ENCODE measurements at places on chromosomes 1 and 21. TPM values are rescaled to one million over a fixed set of nuclear protein-coding genes. Genes with fewer than 3 reads are reported as not detected.

KRTAP21-2 gene
- not detected for total RNA-seq

AMY1B gene
- total RNA-seq: not detected

SPRR2G gene
- not detected for total RNA-seq

ATG4C gene
- total RNA-seq: 4.4 TPM

ITLN2 gene
- not detected for total RNA-seq

GRCh38 chr1:33460947-33461629, 11.4 kb upstream of the ZSCAN20 start:
- DNase-seq: no peak
- peaks cover 26% of the 10 kb centered on the region for H3K4me1 ChIP-seq
- H3K4me3 ChIP-seq: no peak overlapping the region
- no peak overlapping the region for H3K27ac ChIP-seq

DNA sequence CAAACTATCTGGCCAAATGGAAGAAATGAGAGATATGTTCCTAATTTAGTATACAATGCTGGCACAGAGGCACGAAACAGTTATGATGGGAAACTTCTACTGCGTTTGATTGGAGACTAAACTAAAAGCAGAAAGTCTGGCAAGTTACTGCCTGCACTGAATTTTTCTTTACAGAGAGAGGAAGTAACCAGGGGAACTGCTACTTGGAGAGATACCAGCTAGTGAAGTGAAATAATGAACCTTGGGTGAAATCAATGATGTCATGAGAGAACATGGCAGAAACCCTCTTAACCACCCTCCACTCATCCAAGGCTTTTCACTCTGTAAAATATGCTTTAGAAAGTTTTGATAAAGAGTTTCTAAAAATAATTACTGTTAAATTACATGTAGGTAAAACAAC, 29.3 kb downstream of the NIBAN1 start:
- no peaks in the 10 kb centered on the region for H3K27me3 ChIP-seq
- H3K4me1 ChIP-seq: peaks cover 7% of the 10 kb centered on the region
- H3K36me3 ChIP-seq: no peaks in the 10 kb centered on the region
- H3K4me3 ChIP-seq: no peak overlapping the region
- DNase-seq: no peak

GRCh38 chr1:246262281-246262680, 244.8 kb downstream of the SMYD3 start:
- H3K27ac ChIP-seq: no peak overlapping the region
- no peak overlapping the region for H3K4me3 ChIP-seq
- H3K36me3 ChIP-seq: no peaks in the 10 kb centered on the region
- H3K4me1 ChIP-seq: no peaks in the 10 kb centered on the region

DNA sequence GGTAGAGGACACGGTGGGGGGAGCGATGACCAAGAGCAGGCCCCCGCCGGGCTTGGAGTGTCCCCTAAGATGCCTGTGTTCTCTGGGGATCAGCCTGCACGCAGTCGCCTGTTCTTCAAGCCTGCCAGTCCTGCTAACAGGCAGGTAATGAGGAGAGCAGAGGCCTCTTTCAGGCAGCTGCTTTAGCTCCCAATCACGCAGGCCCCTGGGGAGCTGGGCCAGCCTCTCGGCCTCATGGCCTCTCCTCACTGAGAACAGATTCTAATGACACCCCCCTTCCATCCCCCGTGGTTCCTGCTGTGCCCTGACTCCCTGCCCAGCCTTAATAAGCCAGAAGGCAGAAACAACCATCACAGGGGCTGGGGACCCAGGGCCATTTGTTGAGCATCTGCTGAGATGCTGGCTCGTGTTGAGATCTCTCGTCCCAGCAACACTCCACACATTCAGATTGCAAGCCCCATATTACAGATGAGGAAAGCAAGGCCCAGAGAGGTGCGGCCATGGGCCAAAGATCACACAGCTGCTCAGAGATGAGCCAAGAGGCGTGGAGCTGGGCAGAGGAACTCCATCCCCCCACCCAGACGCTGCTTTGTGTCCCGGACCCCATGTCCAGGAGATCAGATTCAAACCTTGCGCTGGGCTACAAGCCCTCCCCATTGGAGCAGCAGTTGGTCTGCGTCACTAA, 71.6 kb upstream of the CASZ1 start:
- H3K27ac ChIP-seq: no peak overlapping the region
- H3K4me1 ChIP-seq: no peaks in the 10 kb centered on the region
- no peak overlapping the region for H3K4me3 ChIP-seq
- peaks cover 26% of the 10 kb centered on the region for H3K27me3 ChIP-seq

DNA sequence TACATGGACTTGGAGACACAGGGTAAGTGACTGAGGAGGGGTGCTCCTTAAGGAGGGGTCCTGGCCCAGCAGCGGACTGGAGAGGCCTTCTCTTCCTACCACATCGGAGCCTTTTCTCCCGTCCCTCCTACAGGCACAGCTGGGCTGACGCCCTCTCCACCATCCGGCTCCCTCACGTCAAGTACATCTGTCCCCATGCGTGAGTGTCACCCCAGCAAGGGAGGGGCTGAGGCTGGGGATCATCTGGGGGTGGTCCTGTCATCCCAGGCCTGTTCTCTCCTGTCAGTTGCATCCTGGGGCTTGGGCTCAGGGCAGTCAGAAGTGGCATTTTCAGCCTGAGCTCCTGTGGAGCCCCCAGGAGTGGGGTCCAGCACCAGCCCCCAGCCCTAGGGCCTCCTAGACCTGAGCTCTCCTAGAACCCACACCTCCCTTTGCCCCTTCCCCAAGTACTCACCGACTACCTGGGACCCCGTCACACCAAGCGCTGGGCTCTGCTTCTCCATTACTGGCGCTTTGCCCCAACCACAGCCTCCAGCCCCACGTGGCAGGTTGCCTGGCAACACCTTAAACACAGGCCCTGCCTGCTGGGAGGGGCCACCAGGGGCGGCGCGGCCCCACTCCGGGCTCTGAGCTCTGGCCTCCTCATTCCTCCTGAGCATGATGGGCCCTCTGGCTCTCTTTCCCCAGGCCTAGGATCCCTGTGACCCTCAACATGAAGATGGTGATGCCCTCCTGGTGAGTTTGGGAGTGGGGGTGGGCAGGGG, 2.3 kb downstream of the LYPLA2 start:
- H3K27ac ChIP-seq: no peak overlapping the region
- H3K4me3 ChIP-seq: no peak overlapping the region
- peak; percentile 78 for DNase-seq
- H3K4me1 ChIP-seq: peaks cover 10% of the 10 kb centered on the region

DNA sequence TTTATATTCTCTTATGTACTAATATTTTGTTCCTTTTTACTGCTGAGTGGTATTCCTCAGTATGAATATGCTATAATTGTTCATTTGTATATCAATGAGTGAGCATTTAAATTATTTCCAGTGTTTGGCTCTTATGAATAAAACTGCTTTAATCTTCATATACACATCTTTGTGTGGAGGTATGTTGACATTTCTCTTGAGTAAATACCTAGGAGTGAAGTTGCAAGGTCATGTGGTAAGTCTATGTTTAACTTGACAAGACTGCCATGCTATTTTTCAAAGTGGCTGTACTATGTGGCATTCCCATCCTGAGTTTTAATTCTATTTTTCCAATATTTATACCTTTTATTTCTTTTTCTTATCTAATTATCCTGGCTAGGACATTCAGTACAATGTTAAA, 124.2 kb downstream of the ADSS2 start:
- H3K27ac ChIP-seq: no peak overlapping the region
- H3K4me1 ChIP-seq: peaks cover 7% of the 10 kb centered on the region
- no peaks in the 10 kb centered on the region for H3K36me3 ChIP-seq
- no peak for DNase-seq
- H3K27me3 ChIP-seq: no peaks in the 10 kb centered on the region
- H3K4me3 ChIP-seq: no peak overlapping the region
